T-helper 9 cell (primary cell): ENCODE measurements at places on chromosomes 16 and 17.

- DNase-seq = peak; percentile 26
Measured at GRCh38 chr16:89184933-89185794, 13.6 kb downstream of the CDH15 start.

- no peak for DNase-seq
Measured at GRCh38 chr17:38877130-38877851, 7.4 kb downstream of the LASP1 start.

DNA sequence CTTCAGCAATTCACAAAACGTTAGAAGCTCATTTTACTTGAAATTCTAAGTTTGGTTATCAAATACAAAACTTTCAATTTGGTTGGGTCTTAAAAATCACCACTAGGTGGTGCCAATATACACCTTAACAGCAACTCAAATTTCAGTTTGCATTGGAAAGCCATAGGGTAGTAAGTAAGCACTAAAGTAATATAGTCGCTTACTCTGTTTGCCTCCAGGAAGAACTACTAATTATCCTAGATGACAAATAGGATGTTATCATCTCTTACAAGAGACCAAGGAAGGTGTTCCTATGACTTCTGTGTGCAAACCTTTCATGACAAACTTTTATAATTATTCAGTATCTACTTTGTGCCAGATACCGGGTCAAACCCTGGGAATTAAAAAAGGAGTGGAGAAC is 93.3 kb downstream of the MYO1D start:
- DNase-seq = no peak

- DNase-seq = no peak
Measured at GRCh38 chr17:82148997-82149396, 51.0 kb upstream of the FASN start.

- no peak for DNase-seq
Measured at GRCh38 chr16:53924331-53925106, 220.6 kb downstream of the FTO start.

DNA sequence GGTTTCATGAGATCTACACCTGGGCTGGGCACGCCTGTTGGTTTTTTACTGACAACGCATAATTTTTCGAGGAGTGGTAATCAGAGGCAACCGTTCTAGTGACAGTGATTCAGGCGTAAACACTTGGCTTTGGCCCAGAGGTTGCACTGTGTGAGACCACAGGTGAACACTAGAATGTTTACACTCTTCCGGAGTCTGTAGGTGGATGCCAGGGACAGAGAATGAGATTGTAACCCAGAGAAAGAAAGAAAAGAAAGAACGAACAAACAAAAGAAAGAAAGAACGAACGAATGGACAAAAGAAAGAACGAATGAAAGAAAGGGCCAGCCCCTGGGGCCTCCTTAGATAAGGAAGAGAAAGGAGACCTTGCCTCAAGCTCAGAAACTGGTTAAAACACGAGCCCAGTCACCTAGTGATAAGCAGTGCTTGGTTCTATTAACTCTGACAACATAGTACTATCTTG is 113.2 kb downstream of the PRKCB start:
- peak; percentile 38 for DNase-seq

DNA sequence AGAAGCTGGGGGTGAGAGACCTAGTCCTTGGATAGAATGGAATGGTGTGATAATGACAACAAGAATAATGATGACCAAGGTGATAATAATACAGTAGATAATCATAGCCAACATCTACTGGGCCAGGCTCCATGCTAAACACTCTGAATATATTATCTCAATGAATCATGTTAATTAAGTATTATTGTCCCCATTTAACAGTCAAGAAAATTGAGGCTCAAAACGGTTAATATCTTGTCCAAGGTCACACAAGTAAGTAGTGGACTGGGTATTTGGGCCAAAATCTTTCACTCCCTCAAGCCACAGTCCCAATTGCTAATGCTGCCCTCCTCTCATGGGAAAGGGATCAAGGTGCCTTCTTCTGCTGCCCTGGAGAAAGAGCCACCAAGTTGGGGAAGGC is 3.9 kb upstream of the KRT19 start:
- no peak for DNase-seq

DNA sequence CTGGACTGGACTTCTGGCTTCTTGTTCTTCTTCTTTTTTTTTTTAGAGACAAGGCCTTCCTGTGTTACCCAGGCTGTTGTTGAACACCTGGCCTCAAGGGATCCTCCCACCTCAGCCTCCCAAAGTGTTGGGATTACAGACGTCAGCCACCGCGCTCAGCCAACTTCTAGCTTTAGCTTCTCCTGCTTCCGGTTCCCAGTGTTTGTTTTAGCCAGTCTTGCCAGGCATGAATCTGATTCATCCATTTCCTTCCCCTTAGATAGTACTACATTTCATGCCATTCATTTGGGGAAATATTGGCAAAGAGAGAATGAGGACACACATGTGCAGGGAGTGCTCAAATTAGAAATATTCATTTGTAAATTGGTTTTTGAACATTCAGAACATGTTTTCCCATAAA is 12.1 kb upstream of the NDUFAB1 start:
- DNase-seq = no peak
